ENCODE measurements at places on chromosomes 5 and 9. TPM values are rescaled to one million over a fixed set of nuclear protein-coding genes. Genes with fewer than 3 reads are reported as not detected.

DNA sequence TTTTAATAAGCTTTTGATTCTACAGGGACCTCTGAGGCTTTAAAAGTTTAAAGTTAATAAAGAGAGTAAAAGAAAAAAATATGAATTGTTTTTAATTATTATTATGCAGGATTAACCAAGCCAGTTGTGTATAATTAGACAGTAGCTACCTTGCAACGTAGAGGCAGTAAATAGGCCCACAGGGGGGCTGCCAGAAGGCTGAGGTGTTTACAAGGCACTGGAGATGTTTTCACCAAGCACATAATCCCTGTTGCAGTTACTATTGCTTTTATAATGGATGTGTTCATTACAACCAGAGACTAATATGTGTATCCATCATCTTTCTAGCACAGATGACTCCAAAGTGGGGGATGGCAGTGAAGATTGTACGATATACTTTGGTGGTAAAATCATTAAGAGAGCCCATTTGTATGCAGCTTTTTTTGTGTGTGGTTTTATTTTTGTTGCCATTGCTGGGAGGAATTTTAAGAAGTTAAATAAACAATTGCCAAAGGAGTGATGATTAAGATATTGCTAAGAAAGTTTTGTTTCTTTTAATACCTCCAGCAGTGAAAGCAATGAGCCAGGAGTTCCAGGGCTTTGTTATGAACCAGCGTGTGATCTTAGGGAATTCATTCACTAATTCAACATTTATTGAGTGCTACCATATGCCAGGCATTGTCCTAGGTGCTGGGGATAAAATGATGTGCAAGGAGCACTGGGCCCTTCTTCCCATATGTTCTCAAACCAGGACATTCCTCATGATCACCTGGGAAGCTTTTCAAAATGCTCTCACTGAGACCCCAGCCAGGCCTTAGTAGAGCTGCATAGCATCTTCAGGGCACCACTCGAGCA, 138.7 kb upstream of the EFNA5 start:
- H3K27ac ChIP-seq, result no peak overlapping the region
- no peaks in the 10 kb centered on the region for H3K36me3 ChIP-seq
- no peak for DNase-seq
- H3K4me1 ChIP-seq, result no peaks in the 10 kb centered on the region
- no peaks in the 10 kb centered on the region for H3K27me3 ChIP-seq
- H3K4me3 ChIP-seq, result no peak overlapping the region

DNA sequence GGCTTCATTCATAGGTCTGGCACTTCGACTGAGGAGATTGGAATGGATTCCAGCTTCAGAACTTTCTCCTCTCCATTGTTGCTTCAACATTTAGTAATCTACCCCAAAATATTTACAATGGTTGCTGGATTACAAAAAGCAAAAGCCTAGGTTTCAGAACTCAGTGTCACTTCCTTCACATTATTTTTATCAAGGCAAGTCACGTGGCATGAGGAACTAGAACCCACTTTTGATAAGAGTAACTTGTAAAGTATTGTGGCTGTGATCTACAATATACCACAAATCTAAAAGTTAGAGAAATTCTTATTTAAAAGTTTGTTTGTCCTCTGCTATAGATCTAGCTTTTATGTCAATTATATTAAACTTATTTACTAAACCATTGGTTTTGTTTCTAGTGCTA, 39.7 kb upstream of the ANKDD1B start:
- no peak for DNase-seq
- no peak overlapping the region for H3K27ac ChIP-seq
- H3K27me3 ChIP-seq, result no peaks in the 10 kb centered on the region
- H3K36me3 ChIP-seq, result peaks cover 5% of the 10 kb centered on the region

SPAG8 gene
- 1.8 TPM for total RNA-seq

DNA sequence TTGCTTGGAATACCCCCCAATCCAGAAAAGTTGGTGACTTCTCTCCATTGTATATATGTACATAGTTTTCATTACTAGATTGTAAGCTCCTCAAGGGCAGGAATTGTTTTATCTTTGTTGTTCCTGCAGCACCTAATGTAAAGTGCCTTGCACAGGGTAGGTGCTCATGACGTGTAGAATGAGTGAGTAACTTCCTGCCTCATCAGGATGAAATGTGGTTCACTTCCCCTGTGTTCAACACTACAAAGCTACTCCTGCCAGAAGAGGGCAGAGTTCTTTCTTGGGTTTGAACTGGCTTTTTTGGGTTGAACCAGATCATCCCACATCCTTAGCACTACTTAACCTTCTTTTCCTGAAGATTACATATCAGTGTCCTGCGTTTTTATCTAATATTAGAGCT, 23.9 kb downstream of the GTF3C4 start:
- no peak for DNase-seq
- no peaks in the 10 kb centered on the region for H3K27me3 ChIP-seq
- H3K27ac ChIP-seq, result no peak overlapping the region
- H3K4me3 ChIP-seq, result no peak overlapping the region

UCK1 gene
- 22.2 TPM for total RNA-seq

BHMT2 gene
- total RNA-seq, result not detected

GRCh38 chr9:34457266-34458012, 931 bp downstream of the FAM219A start:
- H3K36me3 ChIP-seq, result no peaks in the 10 kb centered on the region
- peaks cover 20% of the 10 kb centered on the region for H3K4me1 ChIP-seq
- H3K4me3 ChIP-seq, result peak overlapping the region; percentile 64
- no peak overlapping the region for H3K27ac ChIP-seq

DNA sequence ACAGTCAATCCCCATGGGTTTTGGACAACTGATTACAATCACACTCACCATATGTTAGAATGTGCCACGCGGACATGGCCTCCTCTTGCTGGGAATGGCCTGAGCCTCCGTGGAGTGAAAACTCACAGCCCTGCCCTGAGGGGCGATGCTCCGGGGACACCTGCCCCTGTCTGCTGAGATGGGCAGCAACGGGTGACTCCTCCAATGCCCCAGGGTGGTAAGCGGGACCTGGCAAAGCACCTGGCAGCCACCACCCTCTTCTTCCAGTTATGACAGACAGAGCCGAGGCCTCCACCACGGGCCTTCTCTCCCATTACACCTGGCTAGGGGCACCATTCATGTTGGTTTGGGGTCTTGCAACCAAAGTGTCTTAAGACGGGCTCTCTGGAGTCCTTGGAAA, 94.9 kb upstream of the COL5A1 start:
- H3K27ac ChIP-seq, result no peak overlapping the region
- no peaks in the 10 kb centered on the region for H3K36me3 ChIP-seq
- no peak for DNase-seq
- H3K4me1 ChIP-seq, result no peaks in the 10 kb centered on the region
- H3K27me3 ChIP-seq, result no peaks in the 10 kb centered on the region
- H3K4me3 ChIP-seq, result no peak overlapping the region

All from CD8-positive, alpha-beta memory T cell (primary cell).